ENCODE measurements at places on chromosomes 16 and 17.

GRCh38 chr16:54459509-54460262 is 173.1 kb upstream of the IRX3 start:
- no peak for DNase-seq

GRCh38 chr16:51172368-51172767 is 21.3 kb upstream of the SALL1 start:
- no peak for DNase-seq

GRCh38 chr17:77428020-77428748 is 287.4 kb downstream of the SEC14L1 start:
- no peak for DNase-seq

GRCh38 chr17:82372249-82373071 is 895 bp downstream of the UTS2R start:
- no peak for DNase-seq

GRCh38 chr16:5073279-5073629 is 1.6 kb downstream of the ALG1 start:
- no peak for DNase-seq

DNA sequence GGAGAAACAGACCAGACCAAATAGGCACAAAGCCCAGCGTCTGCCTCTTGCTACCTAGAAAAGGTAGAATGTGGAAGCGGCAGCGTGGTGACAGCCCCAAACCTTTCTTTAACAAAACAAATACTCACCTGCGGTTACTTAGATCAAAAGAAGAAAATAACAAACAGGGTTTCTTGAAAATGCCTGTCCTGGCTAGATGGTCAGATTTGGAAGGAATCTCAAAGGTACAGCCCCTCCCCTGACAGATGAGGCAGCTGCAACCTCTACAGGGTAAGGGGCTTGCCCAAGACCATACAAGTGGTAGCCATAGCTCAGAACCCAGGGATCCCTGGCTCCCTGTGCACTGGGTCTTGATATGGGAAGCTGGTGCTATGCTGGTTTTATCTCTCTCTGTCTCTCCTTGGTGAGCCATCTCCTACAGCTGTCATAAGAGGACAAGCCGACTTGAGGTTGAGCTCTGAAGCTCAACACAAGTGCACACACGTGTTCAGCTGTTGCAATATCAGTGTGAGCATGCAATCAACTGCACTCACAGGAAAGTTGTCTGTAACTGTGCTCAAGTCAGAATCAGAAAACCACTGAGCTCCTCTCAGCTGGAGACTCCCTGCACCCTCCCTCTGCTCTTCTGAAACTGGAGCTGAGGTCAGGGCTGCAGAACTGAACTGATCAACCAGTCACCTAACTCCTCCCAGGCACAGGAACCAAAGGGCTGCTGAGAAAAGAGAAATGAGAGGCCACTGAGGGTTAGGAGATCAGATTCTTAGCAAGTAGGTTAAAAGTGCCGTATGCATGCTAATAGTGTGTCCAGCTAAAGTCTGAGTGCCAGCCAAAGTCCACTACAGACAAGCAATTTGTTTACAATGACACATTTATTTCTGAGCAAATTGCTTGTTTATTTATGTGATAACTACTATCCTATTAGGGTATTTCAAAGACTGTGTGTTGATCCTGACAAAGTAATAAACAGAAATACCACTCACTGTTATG is 6.1 kb upstream of the RNF157 start:
- no peak for DNase-seq

- DNase-seq: no peak
Measured at GRCh38 chr17:16878606-16879005, 93.3 kb downstream of the TNFRSF13B start.

- no peak for DNase-seq
Measured at GRCh38 chr16:79500286-79500685, 100.3 kb downstream of the MAF start.

DNA sequence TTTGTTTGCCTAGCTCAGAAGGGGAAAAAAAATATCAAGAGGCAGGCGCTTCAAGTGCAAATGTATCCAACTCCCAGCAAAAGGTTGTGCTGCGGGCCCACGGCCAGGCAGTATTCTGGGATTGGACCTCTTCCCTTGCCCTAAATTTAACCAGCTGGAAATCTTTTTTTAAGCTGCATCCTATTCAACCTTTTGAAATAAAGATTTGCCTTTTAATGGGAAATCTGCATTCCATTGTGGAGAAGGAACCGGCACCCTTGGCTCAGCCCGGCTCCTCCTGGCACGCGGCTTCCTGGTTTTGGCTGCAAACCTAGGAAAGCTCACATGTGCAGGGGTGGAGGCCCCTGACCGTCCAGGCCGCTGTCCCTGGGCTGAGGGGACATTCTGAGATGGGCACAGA is 38.8 kb upstream of the ENPP7 start:
- DNase-seq: no peak

GRCh38 chr17:78524870-78525510 is 52.2 kb downstream of the DNAH17 start:
- DNase-seq: no peak

GRCh38 chr16:35628976-35629375 is 2169.6 kb downstream of the TP53TG3F start:
- DNase-seq: no peak

DNA sequence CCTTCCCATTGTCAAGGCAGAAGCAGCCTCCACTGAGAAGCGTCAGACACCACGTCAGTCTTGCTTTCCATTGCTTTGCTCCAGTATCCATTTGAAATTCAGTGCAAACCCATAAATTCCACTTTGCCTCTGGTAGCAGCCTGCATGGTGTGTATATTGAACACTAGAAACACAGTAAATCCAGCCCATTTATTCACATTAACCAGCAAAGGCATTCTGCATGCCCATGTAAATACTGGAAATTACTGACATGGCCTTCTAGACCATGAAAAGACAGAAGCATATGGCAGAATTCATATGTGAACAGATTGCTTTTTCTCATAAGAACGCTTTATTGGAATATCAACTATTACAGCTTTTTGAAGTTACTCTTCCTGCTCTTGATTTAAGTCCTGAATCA is 595.0 kb downstream of the WWOX start:
- no peak for DNase-seq

- no peak for DNase-seq
Measured at GRCh38 chr17:79188048-79188447, 113.4 kb downstream of the ENGASE start.

DNA sequence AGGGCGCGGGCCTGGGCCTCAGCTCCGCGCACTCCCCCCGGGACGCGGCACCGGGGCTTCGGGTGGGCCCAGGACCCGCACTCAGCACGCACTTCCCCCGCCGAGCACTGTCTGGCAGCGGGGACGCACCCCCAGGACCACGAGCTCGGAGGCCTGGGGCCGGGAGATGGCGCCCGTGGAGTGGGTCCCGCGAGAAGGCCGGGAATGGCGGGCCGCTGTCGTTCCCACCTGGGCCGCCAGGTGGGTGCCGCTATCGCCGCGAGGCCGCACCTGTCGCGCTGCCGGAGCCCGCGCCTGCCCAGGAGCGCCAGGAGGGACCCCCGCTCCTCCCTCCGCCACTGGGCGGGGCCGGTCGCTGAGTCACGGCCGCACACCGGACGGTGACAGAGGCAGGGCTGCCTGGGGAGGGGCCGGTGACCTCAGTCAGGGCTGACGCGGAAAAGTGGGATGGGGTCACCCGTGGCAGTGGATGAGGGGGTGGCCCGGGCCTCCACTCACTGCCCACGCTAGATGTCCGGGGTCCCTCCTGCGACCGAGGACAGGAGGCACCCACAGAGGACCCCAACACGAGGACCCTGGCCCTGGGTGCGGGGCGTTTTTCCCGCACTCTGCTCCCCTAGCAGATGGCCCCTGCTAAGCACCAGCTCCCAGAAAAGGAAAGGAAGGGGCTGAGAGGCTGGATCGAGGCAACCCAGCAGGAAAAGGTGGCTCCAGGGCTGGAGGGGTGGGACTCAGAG is 6.9 kb upstream of the ACTG1 start:
- no peak for DNase-seq

- DNase-seq: no peak
Measured at GRCh38 chr17:40604327-40605080, 39.2 kb upstream of the CCR7 start.

- peak; percentile 54 for DNase-seq
Measured at GRCh38 chr17:82330322-82331239, 3.0 kb downstream of the SECTM1 start.

DNA sequence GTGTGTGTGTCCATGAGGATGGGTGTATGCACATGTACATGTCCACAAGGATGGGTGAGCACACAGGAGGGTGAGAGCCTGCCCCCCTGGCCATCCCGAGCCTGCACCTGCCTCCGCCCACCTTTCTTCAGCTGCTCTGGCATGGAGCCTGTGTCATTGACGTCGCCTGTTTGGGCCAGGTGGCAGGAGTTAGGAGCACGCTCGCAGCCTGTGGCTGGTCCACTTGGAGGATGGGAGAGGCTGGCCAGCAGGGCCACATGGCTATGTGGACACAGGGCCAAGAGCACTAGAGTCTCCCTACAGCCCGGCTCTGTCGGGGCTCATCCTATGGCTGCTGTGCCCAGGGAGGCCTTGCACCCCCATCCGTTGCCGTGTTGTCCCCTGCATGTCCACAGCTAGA is 21.4 kb downstream of the BAHCC1 start:
- no peak for DNase-seq

DNA sequence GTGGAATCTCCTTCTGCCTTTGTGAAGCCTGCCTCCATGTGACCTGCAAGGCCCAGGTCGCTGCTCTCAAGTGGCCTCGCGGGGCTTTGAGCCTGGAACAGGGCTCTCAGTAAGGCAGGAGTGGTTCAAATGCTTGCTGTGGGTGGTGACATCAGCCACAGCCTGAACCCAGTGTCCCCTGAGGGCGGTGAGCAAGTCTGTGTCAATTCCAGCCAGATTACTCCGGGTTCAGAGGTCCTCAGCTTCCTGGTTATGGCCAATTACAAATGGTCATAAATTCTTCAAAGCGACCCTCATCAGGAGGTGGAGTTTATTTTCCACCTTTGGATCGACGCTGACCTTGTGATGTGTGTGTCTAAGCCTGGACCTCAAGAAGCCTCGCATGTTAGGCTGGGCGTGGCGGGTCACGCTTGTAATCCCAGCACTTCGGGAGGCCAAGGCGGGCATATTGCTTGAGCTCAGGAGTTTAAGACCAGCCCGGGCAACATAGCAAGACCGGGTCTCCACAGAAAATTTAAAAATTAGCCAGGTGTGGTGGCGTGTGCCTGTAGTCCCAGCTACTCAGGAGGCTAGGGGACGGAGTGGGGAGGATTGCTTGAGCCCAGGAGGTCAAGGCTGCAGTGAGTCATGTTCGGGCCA is 17.3 kb downstream of the LGALS3BP start:
- no peak for DNase-seq

DNA sequence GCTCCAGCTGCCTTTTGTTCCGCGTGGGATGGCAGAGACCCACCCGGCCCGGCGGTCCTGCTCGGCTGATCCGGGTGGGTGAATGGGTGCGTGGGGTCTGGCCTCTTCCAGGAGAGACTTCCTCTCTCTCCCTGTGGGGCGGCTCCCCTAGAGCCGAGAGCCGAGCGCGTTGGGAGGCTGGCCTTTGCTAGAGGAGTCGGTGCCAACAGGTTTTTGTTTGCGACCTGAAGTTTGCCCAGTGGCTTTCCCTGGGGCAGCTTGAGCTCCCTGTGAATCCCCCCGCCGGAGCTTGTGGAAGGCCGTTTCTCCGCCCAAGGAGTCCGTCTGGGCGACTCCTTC is 970 bp downstream of the EPN2 start:
- no peak for DNase-seq

DNA sequence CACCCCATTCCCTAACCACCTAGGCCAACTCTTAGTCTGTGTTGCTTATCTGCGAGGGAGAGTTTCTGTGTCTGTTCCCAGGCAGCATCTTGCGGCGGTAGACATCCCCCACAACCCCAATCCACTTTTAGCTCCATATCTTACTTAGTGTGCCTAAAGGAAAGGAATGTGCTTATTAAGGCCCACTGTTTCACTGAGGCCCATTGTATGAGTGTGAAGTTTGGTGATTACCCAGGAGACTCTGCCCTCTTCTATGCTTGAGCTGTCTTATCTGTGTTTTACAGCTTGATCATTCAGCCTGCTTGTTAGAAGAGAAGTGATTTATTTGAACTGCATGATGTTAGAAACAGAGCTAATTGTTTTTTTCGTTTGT is 10.3 kb upstream of the MLYCD start:
- no peak for DNase-seq
